ENCODE measurements at places on chromosomes 13 and 19.

GRCh38 chr19:18490728-18491127 is 31.1 kb downstream of the ELL start:
- no peak for DNase-seq

DNA sequence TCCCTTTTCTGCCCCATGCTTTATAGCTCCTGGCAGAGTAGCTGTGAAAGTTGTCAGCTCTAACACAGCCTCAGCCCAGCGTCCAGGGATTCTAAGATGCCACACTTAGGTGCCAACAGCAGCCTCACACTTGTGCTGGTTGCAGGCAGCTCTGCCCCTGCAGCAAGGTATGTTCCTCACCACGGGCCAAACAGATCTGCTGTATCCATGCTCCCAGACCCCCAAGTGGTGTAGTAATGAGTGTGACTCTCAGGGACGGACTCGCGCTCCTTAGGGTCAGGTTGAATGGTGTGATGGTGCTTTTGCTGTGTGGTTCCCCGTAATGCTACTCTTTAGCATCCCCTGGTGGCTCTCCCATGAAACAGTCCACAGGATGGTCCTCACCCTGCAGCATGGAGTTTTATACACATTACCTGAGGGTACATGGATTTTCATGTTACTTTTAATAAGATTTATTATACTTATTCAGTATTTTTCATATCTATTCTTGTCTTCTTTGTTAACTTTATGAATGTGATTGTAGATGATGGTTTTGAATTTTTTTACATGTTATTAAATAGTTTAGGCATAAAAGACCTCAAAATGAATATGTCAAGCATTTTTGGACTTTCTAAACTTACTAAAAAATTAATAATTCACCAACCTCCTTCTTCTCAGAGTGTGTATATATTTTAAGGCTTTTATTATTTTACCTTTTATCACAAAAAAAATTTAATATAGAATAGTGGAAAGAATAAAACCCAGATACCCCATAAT is 232.5 kb downstream of the SLC7A1 start:
- no peak for DNase-seq

GRCh38 chr19:15636026-15636425 is 4.7 kb upstream of the CYP4F3 start:
- DNase-seq, result no peak

DNA sequence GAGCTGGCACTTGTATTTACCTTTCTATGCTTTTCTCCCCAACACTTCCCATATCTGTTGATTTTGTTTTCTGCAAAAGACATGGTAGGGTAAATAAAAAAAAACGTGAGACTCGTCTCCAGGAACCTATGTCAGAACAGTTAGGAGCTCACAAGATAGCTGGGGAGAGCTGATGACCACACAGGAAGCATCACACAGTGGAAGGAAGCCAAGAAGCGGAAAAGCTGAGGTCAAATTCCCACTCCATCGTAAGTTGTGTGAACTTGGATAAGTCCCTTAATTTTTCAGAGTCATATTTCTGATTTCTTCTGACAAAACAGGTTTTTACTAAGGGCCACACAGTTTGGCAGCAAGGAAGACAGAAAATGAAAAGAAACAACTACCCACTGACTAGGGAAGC is 199.6 kb downstream of the KLF5 start:
- no peak for DNase-seq
